ENCODE measurements at places on chromosomes 11 and 22.

DNA sequence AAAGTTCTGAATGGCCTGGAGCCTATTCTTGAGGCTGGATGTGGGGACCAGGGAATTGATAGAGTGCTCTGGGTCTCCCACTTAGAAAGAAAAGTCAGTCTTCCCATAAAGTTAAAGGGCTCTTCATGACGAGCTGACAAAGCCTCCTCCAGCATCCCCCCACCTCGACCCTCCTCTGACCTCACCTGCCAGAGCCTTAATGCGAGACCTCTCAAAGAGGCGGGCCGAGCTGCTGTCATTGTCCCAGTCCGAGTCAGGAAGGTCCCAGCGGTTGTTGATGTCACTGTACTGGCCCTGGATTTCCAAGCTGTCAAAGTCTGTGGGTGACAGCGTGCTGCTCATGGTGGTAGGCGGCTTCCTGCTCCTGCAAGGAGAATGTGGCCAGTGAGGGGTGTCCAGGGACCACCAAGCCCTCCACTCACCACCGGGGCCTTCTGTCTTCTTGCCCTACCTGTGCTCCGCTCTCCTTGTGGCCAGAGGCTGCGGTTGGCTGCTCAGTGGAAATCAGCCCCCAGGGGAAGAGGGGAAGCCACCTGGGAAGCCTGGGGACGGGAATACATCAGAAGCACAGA, 8.0 kb downstream of the SPTBN2 start:
- no peak for DNase-seq

- no peak for DNase-seq
These were observed 26.5 kb upstream of the UBASH3B start for GRCh38 chr11:122628810-122629555.

- DNase-seq, result no peak
These were observed 31.2 kb downstream of the POU2AF3 start for GRCh38 chr11:111329306-111330204.

DNA sequence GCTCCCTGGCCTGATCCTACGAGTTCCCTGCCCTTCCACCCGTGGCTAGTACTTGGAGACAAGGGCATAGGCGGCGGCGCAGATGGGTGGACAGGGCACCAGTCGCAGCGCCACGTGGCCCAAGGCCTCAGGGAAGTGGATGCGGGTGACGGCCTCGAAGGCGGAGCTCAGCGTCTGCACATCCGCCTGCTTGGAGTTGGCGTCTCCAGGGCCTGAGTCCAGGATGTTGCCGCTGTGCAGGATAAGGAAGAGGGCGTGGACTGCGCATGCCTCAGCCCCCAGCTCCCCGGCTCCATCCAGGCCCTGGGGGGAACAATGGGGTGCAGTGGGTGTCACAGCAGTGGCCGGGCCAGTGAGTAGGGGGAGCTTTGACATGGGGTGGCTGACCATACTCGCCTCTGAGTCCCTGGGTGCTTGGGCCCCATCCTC, 6.6 kb downstream of the PITPNM1 start:
- no peak for DNase-seq

DNA sequence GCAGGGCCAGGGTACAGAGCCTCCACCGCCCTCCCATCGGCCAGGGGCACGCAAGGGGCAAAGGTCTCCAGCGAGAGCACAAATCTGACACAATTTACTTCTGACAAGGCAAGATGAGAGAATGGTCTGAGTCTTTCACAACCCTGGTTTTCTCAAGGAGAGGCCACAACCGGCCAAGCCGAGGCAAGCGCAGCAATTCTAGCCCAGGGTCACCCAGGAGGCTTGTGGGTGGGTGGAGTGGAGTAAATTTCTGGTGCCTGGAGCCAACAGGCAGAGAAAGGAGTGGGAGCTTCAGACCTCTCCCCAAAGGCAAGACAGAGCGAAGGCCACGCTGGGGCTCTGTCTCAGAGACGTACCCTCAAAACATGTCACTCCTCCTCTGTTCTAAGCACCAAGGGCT, 9.3 kb downstream of the LARGE2 start:
- no peak for DNase-seq

GRCh38 chr11:130829920-130830511, 86.3 kb downstream of the SNX19 start:
- DNase-seq, result no peak

DNA sequence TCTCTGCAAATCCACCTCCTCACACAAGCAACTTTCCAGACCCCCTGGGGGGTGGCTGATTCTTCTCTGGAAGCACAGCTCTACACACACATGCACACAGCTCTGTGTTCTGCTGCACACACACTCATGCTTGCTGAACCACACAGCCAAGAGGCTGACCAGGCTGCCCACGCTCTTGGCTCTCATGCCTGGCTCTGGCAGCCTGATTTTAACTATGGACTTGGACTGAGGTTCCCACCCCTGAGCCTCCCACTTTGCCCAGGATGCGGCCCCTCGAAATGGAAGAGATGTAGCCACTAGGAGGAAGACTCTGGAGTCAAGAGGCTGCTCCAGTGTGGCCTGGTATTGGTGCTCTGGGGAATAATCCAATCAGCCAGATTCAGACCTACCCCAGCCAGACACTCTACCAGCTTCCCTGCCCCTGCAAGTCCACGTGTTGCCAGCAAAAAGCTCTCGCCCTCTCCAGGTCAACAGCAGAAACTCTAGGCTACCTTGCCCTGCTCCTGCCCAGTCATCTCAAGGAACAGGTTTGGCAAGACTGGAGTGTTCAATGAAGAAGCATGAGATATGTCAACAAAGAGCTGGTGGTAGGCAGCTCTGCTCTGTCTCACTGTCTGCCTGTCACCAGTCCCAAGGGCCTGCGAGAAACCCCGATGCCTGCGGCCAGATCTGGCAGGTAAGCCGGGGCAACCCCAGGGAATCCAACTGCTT, 8.8 kb upstream of the CASTOR1 start:
- DNase-seq, result no peak

DNA sequence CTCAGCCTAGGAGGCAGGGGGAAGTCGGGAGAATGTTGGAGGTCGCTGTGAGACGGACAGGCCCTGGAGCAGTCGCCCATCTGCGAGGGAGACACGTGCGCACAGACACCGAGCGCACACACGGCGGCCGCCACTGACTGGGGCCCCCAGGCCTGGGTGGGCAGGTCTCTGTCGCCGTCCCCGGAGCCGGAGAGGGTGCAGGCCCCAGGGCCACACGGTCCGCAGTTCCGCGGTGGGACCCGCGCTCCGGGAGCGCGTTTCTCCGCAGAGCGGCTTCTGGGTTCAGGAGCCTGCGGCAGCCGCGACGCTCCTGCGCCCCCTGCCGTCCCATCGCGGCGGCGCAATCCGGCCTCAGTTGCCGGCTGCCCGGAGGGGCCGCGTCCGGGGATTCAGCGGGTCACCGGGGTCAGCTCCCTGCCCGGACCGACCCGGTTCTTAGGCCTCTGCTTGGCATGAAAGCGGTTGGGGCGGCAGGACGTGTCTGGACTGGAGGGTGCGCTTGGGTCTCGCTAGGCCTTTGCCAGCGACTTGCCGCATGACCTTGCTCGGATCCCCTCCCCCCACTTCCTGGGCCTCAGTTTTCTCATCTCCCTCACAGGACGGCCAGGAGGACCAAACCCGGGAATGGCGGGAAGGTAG, 31.2 kb downstream of the PDE2A start:
- peak; percentile 35 for DNase-seq

DNA sequence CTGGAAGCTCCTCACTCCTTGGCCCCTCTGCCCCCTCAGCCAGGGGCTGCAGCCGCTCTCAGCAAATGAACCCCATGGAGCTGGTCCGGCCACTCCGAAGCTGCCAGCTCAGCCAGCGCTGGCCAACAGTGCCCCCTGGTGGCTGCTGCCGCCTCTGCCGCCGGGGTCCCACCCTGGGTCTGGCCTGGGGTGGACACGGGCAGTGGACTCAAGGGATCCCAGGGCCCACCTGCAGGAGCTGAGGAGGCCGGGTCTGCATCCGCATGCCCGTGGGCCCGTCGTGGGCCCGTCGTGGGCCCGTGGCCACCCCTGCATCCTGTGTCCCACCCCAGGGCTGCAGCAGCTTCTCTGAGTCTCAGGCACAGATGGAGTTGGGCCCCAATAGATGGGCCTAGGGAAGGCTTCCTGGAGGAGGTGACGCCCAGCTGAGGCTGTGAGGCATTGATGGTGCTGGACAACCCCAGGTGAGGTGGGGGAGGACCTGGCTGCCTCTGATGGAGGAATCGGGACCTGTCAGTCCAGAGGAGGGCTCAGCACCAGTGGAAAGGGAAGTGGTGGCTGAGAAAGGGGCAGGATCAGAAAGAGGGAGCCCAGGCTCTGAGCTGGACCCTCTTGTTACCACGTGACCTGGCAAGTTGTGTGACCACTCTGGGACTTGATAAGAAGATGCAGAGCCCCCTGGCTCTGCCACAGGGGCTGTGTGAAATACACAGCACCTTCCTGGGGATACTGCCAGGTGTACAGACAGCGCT, 522.3 kb downstream of the BRD1 start:
- DNase-seq, result peak; percentile 12

- no peak for DNase-seq
These were observed 57.0 kb downstream of the FLRT1 start for GRCh38 chr11:64092761-64093136.

GRCh38 chr22:25663654-25664053, 78.3 kb upstream of the MYO18B start:
- peak; percentile 3 for DNase-seq

- DNase-seq, result no peak
These were observed 519.6 kb downstream of the NTM start for GRCh38 chr11:131889760-131890581.

Measured in NCI-H774 (cell line).